ENCODE measurements at places on chromosomes 6 and 20. TPM values are rescaled to one million over a fixed set of nuclear protein-coding genes. Genes with fewer than 3 reads are reported as not detected.

DNA sequence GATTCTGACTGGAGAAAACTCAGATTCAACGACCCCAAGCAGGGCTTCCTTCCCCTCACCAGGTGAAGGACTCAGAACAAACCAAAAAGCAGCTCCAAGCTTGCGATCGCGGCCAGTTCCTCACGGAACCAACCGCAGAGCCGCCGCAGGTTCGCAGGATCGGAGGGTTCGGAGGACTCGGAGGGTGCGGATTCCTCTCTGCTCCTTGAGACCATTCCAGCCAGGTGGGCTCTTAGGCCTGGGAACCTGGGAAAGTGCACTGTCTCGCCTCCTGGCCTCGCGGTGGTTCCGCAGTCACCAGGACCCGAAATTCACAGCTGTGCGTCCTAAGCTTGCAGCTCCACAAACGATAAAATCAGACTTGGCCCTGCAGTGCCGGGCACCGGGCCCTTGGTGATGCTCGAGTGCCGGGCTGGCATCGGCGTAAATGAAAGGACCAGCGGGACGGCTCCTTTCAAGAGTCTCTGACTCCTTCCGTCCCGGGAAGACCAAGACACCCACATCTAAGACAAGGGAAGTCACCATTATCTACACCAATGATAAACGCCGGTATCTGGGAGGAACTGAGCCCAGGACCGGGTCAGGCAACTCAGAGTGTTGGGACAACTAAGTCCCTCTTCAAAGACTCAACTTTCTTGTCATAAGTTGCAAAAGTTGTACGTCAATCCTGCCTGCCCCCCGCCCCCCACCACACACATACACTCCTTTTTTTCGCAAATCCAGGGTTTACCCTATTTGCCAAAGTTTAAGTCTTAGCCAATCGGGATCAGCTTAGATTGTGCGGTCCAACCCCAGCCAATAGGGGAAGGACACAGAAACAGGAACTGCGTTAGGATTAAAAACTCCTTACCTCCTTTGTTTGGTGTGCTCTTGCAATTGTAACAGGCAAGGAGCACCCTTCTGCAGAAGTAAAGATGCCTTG lies 69.8 kb upstream of the PRSS16 start:
- H3K4me3 ChIP-seq, result peak overlapping the region; percentile 67
- peak overlapping the region; percentile 79 for H3K27ac ChIP-seq
- H3K4me1 ChIP-seq, result no peaks in the 10 kb centered on the region
- DNase-seq, result peak; percentile 84
- no peaks in the 10 kb centered on the region for H3K36me3 ChIP-seq

GRCh38 chr6:21559238-21559637 lies 34.3 kb upstream of the SOX4 start:
- no peaks in the 10 kb centered on the region for H3K4me1 ChIP-seq
- H3K27me3 ChIP-seq, result no peaks in the 10 kb centered on the region

- no peaks in the 10 kb centered on the region for H3K36me3 ChIP-seq
- DNase-seq, result no peak
- no peaks in the 10 kb centered on the region for H3K4me1 ChIP-seq
- no peak overlapping the region for H3K27ac ChIP-seq
- no peak overlapping the region for H3K4me3 ChIP-seq
- H3K27me3 ChIP-seq, result no peaks in the 10 kb centered on the region
These were observed 10.0 kb upstream of the CST7 start for GRCh38 chr20:24939036-24939435.

Gene PLCB4
- 15.5 TPM for total RNA-seq

Gene AGPAT1
- total RNA-seq, result 115 TPM

- no peaks in the 10 kb centered on the region for H3K36me3 ChIP-seq
- DNase-seq, result no peak
- no peak overlapping the region for H3K27ac ChIP-seq
- H3K4me1 ChIP-seq, result no peaks in the 10 kb centered on the region
- no peak overlapping the region for H3K4me3 ChIP-seq
These were observed 776.7 kb downstream of the TBC1D32 start for GRCh38 chr6:120557554-120557953.

Gene DDO
- 0.24 TPM for total RNA-seq

Gene ZBP1
- total RNA-seq, result not detected

Gene CNR1
- 4.9 TPM for total RNA-seq

DNA sequence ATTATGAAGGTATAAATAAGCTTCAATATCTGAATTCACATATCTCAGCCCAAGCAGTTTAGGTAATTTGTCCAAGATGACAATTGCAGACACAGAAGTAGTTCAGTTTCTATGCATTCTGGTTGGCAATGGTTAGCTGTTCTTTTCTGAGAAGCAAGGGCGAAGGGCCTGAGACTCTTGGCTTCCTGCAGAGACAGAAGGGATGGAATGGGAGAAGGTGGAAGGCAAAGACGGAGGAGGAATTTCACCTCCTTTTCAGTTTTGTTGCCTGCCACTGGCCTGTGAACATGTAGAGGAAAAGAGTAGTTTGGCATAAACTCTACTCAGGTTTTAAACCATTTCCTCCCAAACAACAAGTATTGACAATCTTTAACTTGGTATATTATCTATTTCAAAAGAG lies 180.7 kb upstream of the HS3ST5 start:
- H3K36me3 ChIP-seq, result no peaks in the 10 kb centered on the region
- H3K27me3 ChIP-seq, result no peaks in the 10 kb centered on the region
- no peak overlapping the region for H3K4me3 ChIP-seq
- DNase-seq, result no peak
- no peak overlapping the region for H3K27ac ChIP-seq
- H3K4me1 ChIP-seq, result no peaks in the 10 kb centered on the region

DNA sequence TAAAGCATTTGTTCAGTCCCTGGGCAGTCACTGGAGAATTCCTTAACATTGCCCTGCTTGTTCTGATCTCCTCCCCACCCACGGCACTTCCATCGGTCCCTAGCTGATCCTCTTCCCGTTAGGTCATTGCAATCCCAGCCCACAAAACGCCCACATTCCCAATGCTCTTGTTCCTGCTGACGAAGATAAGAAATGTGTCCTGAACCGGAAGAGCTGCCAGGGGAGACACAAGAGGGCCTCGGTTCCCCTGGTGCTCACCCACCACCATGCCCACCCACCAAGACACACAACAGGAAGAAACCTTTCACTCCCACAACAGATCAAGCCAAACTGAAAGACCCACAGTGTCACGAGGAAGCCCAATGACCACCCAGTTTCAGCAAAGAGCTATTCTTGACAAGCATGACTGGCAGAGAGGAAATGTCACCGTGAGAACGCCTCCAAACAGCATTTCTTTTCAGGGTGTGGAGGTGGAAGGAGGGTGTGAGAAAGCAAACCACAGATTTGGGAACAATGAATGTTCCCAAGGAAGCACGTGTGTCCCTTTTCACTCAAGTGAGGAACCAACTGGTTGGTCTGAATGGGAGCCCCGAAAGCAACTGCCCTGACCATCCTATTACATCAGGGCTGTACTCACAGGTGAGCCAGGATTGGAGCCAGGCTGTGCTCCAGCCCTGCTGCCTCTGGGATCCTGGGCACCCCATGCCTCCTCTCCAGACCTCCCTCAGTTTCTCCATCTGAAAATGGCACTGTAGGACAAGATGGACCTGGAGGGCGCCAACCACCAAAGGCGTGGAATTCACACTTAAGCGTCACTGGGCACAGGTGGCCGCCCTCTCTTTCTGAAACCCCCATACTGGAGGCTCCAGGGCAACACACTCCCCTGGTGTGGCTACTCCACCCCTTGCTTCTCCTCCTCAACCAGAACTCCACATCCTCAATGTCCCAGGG lies 97.5 kb downstream of the ZMYND8 start:
- H3K36me3 ChIP-seq, result no peaks in the 10 kb centered on the region
- H3K27ac ChIP-seq, result no peak overlapping the region
- DNase-seq, result peak; percentile 53
- no peak overlapping the region for H3K4me3 ChIP-seq
- no peaks in the 10 kb centered on the region for H3K27me3 ChIP-seq

GRCh38 chr20:32216179-32217142 lies 8.8 kb downstream of the POFUT1 start:
- H3K27ac ChIP-seq, result no peak overlapping the region
- no peak overlapping the region for H3K4me3 ChIP-seq
- no peaks in the 10 kb centered on the region for H3K27me3 ChIP-seq

- no peaks in the 10 kb centered on the region for H3K27me3 ChIP-seq
- no peaks in the 10 kb centered on the region for H3K36me3 ChIP-seq
- DNase-seq, result no peak
- no peak overlapping the region for H3K4me3 ChIP-seq
These were observed 51.5 kb upstream of the TRAF3IP2 start for GRCh38 chr6:111657146-111657545.

DNA sequence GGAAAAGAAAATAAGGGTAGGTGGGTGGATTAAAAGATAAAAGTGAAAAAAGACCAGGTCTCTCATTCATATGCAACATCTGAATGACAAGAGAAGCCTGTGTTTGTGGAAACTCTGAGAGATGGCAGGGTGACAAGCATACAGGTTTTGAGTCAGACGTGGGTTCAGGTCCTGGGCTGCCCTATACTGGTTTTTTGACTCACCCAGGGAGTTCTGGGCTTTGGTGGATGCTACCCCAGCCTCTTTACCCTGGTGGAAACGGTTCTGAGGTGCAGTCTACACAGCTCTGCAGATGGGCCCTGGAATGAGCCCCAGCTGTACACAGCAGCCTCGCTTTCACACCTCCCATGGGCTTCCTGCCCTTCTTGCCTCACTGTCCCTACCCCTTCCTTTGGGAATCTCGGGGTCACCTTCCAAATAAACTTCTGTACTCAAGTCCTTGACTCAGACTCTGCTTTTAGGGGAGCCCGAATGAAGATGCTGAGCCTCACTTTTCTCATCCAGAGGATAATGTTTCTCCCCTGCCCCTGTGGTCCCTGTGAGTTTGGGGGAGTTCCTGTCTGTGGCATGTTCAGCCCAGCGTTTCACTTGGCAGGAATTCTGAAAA lies 77.7 kb upstream of the CLDN20 start:
- H3K4me3 ChIP-seq, result no peak overlapping the region
- no peaks in the 10 kb centered on the region for H3K27me3 ChIP-seq
- H3K27ac ChIP-seq, result no peak overlapping the region

Gene OR2H1
- 7.5 TPM for total RNA-seq

DNA sequence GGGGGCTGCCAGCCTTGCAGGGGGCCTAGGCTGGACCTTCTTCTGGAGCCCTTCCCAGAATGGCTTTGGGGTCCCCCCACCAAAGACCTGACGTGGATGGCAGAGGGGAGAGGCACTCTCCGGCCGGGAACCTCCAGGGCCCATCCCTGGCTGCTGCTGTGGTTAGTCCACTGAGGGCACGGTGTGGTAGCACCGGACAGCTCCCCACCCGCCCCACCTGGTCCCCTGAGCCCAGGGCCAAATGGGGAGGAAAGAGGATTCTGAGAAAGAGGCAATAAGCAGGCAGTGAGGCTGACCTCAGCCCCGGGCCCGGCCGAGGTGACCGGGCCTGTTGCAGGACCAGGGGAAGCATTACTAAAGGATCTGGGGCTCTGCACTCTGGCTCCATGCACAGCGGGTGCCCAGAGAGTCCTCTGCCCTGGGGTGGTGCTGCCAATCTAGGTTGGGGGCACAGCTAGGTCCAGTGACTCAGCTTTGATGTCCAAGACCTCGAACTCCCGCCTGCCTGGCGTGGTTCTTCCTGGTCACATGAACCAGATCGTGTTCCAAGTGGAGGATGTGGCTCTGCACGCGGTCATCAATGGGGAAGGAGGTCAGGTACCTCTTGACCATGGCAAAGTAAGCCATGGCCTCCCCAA lies 2.2 kb downstream of the CENPB start:
- H3K36me3 ChIP-seq, result no peaks in the 10 kb centered on the region
- no peak for DNase-seq
- H3K27ac ChIP-seq, result no peak overlapping the region
- no peaks in the 10 kb centered on the region for H3K27me3 ChIP-seq
- peaks cover 33% of the 10 kb centered on the region for H3K4me1 ChIP-seq

Gene DAAM2
- total RNA-seq, result 66.1 TPM

Gene MTHFD1L
- 35.3 TPM for total RNA-seq

GRCh38 chr20:18041462-18041861 lies 16.3 kb downstream of the OVOL2 start:
- no peak for DNase-seq
- no peaks in the 10 kb centered on the region for H3K4me1 ChIP-seq
- H3K27ac ChIP-seq, result no peak overlapping the region
- H3K36me3 ChIP-seq, result no peaks in the 10 kb centered on the region
- no peak overlapping the region for H3K4me3 ChIP-seq

- no peak overlapping the region for H3K4me3 ChIP-seq
- H3K27me3 ChIP-seq, result no peaks in the 10 kb centered on the region
- peaks cover 11% of the 10 kb centered on the region for H3K4me1 ChIP-seq
- H3K27ac ChIP-seq, result no peak overlapping the region
- peak; percentile 27 for DNase-seq
These were observed 205.3 kb upstream of the ASCC3 start for GRCh38 chr6:101086473-101086872.

GRCh38 chr6:14176429-14176828 lies 58.9 kb downstream of the CD83 start:
- no peak overlapping the region for H3K4me3 ChIP-seq
- DNase-seq, result no peak
- H3K4me1 ChIP-seq, result no peaks in the 10 kb centered on the region
- H3K36me3 ChIP-seq, result no peaks in the 10 kb centered on the region

- no peak overlapping the region for H3K4me3 ChIP-seq
- H3K36me3 ChIP-seq, result no peaks in the 10 kb centered on the region
These were observed 21.2 kb upstream of the MEP1A start for GRCh38 chr6:46772016-46772415.

- no peaks in the 10 kb centered on the region for H3K27me3 ChIP-seq
- H3K27ac ChIP-seq, result no peak overlapping the region
- no peak for DNase-seq
These were observed 361.5 kb upstream of the OPRM1 start for GRCh38 chr6:153677522-153677921.

DNA sequence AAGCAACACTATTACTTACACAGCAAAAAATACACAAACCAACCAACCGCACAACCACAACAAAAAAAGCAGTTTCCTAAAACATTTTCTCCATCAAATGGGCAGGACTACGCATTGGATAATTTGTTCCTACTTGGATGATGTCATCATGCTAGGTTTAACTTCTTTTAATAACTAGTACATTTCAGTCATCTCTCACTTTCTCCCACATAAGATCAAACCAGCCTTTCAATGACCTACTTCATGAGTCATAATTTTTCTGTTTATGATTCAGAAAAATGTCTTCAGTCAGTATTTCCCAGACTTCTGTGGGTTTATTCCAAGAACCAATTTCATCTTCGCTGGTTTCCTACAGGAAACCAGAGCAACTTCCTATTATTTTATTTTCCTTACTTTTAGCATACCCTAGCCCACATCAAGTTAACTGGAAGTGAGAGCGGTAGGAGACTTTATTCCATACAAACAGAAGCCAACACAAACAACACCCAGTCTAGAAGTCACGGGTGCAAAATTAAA lies 134.2 kb downstream of the GMDS start:
- no peaks in the 10 kb centered on the region for H3K4me1 ChIP-seq
- DNase-seq, result no peak
- no peak overlapping the region for H3K4me3 ChIP-seq
- no peaks in the 10 kb centered on the region for H3K36me3 ChIP-seq
- no peaks in the 10 kb centered on the region for H3K27me3 ChIP-seq
- H3K27ac ChIP-seq, result no peak overlapping the region

Gene C6orf141
- 41.3 TPM for total RNA-seq

Gene APCDD1L
- total RNA-seq, result not detected

DNA sequence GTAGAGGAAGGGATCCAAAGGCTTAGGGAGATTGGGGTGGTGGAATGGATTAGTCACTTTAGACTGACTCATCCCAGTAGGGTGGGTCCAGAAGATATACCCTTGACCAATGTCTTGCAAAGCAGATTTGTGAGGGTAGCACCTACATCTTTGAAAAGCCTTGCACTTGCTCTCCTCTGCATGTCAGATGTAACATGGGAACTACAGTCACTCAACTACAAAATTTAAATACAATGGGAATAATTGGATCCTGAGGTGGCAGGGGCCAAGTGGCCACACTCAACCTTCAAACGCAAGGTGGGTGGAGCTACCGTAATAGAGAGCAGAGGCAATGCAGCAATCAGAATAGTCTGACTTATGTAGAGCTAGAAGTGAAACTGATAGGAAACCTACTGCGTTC lies 71.2 kb downstream of the ME1 start:
- H3K4me3 ChIP-seq, result no peak overlapping the region
- H3K27ac ChIP-seq, result no peak overlapping the region
- no peaks in the 10 kb centered on the region for H3K4me1 ChIP-seq
- no peak for DNase-seq
- H3K36me3 ChIP-seq, result no peaks in the 10 kb centered on the region

Data from testis (tissue), 5 donors.